ENCODE measurements at places on chromosomes 12 and 14.

GRCh38 chr12:16076970-16077522 is 165.9 kb downstream of the DERA start:
- DNase-seq, result no peak

DNA sequence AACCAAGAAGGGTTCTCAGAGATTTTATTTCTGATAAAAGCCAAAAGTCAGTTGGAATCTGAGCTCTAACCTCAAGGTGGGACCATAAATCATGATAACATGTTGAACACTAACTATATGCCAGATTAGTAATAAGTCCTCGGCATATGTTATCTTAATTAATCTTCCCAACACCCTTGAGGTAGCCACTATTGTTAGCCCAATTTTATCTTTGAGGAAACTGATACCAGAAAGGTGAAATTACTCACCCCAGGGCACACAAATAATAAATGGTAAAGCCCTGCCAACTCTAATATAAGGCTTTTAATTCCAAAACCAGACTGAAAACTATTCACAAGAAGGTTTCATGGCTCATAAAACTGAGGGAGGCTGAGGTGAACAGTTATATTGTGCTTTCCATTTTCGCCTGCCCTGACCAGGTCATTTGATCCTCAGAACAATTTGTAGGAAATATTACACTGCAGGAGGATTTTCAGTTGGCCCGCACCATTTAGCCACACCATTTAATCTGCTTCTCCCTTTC is 16.1 kb upstream of the NUAK1 start:
- no peak for DNase-seq

DNA sequence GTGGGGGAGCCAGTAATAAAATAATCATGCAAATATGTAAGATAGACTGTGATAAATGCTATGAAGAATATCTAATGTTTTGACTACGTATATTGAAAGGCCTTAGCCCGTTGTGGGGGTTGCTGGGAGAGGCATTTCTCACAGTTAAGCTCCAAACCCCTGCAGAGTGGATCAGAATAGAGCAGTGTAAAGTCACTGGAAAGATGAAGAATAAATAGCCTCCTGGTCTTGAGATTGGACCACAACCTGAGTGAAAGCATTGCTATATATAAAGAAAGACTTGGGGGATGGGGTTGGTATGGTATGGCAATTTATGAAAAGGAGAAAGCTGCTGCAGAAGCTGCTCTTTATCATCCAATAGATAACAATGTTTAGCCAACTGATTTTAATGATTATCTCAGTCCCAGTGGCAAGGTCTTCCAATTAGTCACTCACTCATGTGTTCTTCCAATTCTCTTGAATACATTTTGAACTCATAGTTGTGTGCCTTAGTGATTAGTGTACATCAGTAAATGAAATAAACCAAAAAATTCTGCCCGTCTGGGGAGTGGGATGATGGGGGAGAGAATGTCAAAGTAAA is 10.2 kb downstream of the PLEKHA5 start:
- DNase-seq, result no peak

GRCh38 chr12:3579446-3580093 is 88.6 kb downstream of the PRMT8 start:
- DNase-seq, result no peak

GRCh38 chr14:20597108-20597507 is 5.9 kb upstream of the RNASE12 start:
- no peak for DNase-seq

- DNase-seq, result no peak
Measured at GRCh38 chr12:125271892-125272291, 206.7 kb downstream of the AACS start.

GRCh38 chr12:53500142-53500775 is 824 bp upstream of the TARBP2 start:
- DNase-seq, result no peak

GRCh38 chr12:27987331-27987730 is 14.8 kb upstream of the PTHLH start:
- DNase-seq, result no peak

GRCh38 chr14:22517117-22517720 is 71.8 kb downstream of the DAD1 start:
- no peak for DNase-seq

- DNase-seq, result no peak
Measured at GRCh38 chr14:76958020-76958979, 70.2 kb downstream of the IRF2BPL start.

GRCh38 chr12:125797421-125798175 is 732.4 kb downstream of the AACS start:
- DNase-seq, result no peak

GRCh38 chr12:104669851-104670337 is 213.1 kb downstream of the CHST11 start:
- DNase-seq, result no peak

GRCh38 chr14:24427537-24428508 is 1.6 kb downstream of the CBLN3 start:
- DNase-seq, result no peak

GRCh38 chr12:45794422-45794821 is 64.9 kb downstream of the ARID2 start:
- no peak for DNase-seq

GRCh38 chr14:56975521-56975920 is 165.2 kb upstream of the OTX2 start:
- DNase-seq, result no peak

DNA sequence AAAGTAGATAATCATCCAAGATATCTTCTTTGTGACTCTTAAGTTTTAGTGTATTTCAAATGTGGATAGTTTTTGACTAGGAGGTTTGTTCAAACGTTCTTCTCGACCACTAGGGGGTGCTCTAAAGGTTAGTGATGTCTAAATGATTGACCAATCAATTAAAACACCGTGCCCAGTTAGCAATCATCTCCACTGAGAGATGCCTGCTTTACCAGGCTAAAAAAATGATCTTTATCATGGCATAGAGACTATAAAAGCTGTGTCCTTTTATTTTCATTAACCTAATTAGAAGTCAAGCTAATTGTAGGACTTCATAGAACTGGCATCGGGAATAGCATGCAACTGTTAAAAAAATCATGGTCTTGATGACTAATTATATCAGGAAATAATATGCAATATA is 153.9 kb downstream of the PRKCH start:
- DNase-seq, result peak; percentile 58

GRCh38 chr12:674272-674781 is 11.1 kb upstream of the NINJ2 start:
- no peak for DNase-seq
